ENCODE measurements at places on chromosomes 7 and 10. TPM values are rescaled to one million over a fixed set of nuclear protein-coding genes. Genes with fewer than 3 reads are reported as not detected.

Gene PRSS58
- polyA plus RNA-seq = not detected

Gene C10orf67
- polyA plus RNA-seq = not detected

Gene SLC26A3
- not detected for polyA plus RNA-seq

Gene UPK3B
- not detected for polyA plus RNA-seq

Gene LEP
- polyA plus RNA-seq = not detected

Gene MYOF
- polyA plus RNA-seq = 0.38 TPM

Gene SOSTDC1
- polyA plus RNA-seq = 90.2 TPM

Gene EPDR1
- polyA plus RNA-seq = 59.1 TPM

Gene ELFN1
- polyA plus RNA-seq = 0.23 TPM

Gene MLLT10
- 4.6 TPM for polyA plus RNA-seq

Gene CHN2
- polyA plus RNA-seq = 20.8 TPM

Gene EIF3B
- polyA plus RNA-seq = 25.6 TPM

Gene TMEM176B
- polyA plus RNA-seq = 2.5 TPM
